ENCODE measurements at places on chromosomes 16 and 17.

GRCh38 chr17:11308531-11308930 is 67.5 kb downstream of the SHISA6 start:
- no peak for DNase-seq

DNA sequence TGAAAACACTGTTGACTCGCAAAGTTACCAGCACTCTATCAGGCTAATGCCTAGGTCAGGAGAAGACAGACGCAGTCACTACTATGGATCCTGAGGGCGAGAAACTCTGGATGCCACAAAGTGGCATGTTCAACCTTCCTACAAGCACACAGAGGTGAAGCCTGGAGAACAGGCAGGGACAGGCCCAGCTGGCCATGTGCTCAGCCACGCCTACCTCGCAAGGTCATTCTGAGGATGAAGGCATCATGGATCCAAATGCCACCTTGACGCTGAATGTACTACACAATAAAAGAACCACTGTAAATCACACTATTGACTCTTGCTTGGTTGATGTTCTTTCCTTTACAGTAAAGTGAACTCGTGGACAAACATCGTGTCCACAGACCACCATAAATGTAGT is 85.8 kb downstream of the ANKRD11 start:
- no peak for DNase-seq

- DNase-seq, result no peak
Measured at GRCh38 chr17:76631821-76632565, 11.6 kb downstream of the ST6GALNAC1 start.

GRCh38 chr17:37089956-37090355 is 141.2 kb downstream of the AATF start:
- DNase-seq, result no peak

- no peak for DNase-seq
Measured at GRCh38 chr16:24123275-24123674, 132.9 kb upstream of the CACNG3 start.

DNA sequence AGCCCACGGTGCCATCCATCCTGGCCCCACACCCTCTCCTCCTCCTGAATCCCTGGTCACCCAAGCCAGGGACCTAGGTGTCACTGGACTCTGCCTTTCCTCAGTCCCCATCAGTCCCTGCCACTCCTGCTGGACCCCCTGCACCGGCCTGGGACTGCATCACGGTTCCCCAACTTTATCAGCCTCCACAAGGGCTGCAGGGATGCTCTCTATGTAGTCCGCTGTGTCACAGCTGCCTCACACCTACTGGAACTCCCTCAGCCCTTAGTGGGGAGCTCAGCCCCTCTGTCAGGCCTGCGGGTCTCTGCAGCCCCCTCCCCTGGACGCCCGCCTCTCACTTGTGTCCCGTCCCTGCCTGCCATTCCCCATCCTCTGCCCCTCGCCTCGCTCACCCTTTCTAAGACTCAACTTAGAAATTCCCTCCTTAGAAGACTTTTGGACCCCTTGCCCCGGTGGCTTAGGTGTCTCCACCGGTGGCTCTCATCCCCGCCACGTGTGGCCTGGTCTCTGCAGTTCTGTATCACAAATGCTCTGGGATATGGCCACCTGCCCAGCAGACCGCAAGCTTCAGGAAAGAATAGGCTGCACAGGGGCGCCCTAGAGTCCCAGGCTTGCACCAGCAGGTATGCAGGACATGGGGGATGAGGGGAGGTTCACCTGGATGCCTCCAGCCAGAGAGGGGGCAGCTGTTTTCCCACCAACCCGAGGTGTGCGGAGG is 62.9 kb downstream of the PRMT7 start:
- no peak for DNase-seq

DNA sequence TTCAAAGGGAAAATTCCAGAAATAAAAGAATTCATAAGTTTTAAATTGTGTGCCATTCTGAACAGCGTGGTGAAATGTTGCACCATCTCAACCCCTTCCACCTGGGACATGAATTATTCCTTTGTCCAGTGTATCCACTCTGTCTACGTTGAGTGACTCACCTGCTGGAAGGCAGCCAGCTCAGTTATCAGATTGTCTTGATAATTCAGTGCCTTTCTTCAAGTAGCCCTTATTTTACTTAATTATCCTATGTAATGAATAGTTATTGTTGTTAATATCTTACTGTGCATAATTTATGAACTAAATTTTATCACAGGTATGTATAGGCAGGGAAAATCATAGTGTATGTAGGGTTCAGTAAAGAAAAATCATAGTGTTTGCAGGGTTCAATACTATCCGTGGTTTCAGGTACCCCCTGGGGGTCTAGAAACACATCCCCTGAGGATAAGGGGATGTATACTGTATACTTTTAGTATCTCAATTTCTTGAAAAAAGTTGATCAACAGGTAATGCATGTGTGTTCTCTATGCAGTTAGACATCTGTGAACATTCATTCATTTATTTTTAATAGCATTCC is 7.7 kb upstream of the PCTP start:
- peak; percentile 69 for DNase-seq

DNA sequence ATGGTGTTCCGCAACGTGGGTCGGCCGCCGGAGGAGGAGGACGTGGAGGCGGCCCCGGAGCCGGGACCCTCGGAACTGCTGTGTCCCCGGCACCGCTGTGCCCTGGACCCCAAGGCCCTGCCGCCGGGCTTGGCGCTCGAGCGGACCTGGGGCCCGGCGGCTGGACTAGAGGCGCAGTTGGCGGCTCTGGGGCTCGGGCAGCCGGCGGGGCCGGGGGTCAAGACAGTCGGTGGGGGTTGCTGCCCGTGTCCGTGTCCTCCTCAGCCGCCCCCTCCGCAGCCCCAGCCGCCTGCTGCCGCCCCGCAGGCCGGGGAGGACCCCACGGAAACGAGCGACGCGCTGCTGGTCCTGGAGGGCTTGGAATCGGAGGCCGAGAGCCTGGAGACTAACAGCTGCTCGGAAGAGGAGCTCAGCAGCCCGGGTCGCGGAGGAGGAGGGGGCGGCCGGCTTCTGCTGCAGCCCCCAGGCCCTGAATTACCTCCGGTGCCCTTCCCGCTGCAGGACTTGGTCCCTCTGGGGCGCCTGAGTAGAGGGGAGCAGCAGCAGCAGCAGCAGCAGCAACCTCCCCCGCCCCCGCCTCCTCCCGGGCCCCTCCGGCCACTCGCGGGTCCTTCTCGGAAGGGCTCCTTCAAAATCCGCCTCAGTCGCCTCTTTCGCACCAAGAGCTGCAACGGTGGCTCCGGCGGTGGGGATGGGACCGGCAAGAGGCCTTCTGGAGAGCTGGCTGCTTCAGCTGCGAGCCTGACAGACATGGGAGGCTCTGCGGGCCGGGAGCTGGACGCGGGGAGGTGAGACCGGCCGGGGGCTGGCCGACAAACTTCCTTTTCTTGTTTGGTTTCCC is 821 bp downstream of the SOCS7 start:
- DNase-seq, result peak; percentile 9

DNA sequence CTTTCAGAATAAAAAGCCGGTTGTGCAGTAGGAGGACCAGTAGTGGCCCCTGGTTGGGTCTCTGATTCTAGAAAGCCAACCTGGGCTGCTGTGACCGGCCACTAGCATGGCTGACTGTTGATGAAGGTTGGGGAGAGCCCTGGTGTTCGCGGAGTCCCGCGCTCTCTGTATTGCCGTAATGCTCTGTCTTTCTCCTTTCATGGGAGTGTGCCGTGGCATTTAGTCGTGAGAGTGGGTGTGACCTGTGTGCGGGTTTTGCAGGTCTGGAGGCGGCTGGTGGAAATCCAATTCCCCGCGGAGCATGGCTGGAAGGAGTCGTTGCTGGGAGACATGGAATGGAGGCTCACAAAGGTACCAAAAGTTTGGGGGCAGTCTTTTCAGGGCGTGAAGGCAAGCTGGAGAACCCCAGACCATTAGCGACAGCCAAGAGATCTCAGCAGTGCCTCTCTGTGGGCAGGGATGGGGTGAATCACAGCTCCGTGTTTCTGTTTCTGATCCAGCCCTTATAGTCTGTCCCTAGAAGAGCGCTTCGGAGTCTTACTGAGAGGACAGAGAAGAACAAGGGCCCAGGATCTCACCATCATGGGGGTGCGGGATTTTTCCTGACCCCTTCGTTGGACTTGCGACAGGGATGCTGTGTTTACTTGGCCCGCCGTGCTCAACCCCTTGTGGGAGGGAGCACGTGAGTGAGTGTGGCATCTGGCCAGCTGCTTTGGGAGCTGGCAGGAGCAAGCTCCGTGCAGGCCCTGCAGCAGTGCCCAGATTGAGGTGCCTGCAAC is 56.5 kb downstream of the RNF213 start:
- no peak for DNase-seq

DNA sequence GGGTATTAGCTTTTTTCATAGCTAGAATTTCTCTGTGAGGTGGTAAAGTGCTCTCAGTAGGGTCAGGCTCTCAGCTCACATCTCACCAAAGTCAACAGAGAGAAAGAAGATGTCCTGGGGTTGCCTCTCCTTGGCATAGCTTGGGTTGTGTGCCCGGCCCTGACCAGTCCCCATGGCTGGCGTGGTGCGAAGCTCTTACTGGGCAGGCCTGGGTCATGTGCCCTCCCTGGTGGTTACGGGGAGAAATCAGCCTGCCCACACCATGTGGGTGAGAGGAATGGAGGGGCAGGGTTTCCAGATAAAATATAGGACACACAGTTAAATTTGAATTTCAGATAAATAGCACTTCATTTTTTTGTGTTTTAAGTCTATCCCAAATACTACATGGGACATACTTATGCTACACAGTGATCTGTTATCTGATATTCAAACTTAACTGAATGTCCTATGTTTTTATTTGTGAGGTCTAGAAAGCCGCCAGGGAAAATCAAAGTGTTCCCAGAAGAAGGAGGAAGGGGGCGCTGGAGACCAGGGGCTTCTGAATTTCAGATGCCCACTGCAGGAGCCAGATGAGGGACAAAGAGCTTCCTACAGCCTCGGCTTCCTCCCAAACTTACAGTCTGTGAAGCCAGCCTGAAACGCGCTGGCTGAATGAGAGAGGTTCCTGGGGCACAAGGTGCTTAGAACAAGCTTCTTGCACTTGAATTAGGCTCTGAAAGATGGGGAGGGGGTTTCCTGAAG is 45.4 kb downstream of the NKD1 start:
- DNase-seq, result no peak

GRCh38 chr17:78375401-78376151 is 2.9 kb upstream of the PGS1 start:
- no peak for DNase-seq

DNA sequence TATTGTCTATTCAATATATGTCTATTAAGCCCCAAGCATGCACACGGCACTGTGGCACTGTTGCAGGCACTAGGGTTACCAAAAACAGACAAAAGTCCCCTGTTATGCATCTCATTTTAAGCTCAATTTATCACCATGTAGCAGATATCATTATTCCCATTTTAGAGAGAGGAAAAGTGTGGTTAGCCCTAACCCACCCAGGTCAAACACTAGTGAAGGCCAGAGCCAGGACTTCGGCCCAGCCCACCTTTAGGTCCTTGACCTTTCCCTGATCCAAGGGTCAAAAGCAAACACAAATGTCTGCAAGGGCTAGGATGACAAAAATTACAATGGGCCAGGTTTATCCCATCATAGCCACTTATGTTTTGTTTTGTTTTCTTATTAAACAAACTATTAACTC is 130.3 kb upstream of the NUDT7 start:
- no peak for DNase-seq

GRCh38 chr16:89436366-89436765 is 54.0 kb downstream of the ANKRD11 start:
- DNase-seq, result no peak

- DNase-seq, result peak; percentile 93
Measured at GRCh38 chr17:42281571-42282096, 5.4 kb upstream of the STAT5B start.

- DNase-seq, result no peak
Measured at GRCh38 chr16:20510323-20510722, 59.0 kb downstream of the ACSM2A start.

- DNase-seq, result peak; percentile 38
Measured at GRCh38 chr17:41324180-41325075, 8.9 kb upstream of the KRTAP17-1 start.

All from NCI-H774 (cell line).